ENCODE measurements at places on chromosomes 13 and 19.

- DNase-seq: peak; percentile 16
Observed at GRCh38 chr19:48329167-48329891, 4.0 kb downstream of the EMP3 start.

DNA sequence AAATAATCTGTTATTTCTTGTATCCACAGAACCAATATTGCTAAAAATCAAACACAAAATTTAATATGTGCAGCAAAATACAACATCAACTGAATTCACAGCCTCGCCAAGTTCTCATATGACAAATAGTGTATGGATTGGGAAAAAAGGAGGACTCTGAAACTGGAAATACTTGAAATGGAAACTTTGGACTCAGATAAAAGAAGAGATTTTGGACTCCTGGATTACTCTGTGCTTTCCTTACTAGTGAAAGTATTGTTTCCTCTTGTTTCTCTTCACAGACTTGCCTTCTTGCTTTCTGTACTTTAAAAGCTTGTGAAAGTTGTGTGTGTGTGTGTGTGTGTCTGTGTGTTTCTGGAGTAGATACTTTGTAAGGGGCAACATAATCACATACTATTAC is 1596.3 kb downstream of the PCDH9 start:
- no peak for DNase-seq

- peak; percentile 66 for DNase-seq
Observed at GRCh38 chr19:1512671-1513498, at the start of gene ADAMTSL5. Gene ADAMTSL5 (minus strand): TSS chr19:1513019. CDS start chr19:1510943, 2,076 bp downstream.

GRCh38 chr19:30802424-30803013 is 430.3 kb downstream of the ZNF536 start:
- DNase-seq: no peak

GRCh38 chr19:7644550-7644877 is 7.6 kb downstream of the STXBP2 start:
- DNase-seq: no peak

DNA sequence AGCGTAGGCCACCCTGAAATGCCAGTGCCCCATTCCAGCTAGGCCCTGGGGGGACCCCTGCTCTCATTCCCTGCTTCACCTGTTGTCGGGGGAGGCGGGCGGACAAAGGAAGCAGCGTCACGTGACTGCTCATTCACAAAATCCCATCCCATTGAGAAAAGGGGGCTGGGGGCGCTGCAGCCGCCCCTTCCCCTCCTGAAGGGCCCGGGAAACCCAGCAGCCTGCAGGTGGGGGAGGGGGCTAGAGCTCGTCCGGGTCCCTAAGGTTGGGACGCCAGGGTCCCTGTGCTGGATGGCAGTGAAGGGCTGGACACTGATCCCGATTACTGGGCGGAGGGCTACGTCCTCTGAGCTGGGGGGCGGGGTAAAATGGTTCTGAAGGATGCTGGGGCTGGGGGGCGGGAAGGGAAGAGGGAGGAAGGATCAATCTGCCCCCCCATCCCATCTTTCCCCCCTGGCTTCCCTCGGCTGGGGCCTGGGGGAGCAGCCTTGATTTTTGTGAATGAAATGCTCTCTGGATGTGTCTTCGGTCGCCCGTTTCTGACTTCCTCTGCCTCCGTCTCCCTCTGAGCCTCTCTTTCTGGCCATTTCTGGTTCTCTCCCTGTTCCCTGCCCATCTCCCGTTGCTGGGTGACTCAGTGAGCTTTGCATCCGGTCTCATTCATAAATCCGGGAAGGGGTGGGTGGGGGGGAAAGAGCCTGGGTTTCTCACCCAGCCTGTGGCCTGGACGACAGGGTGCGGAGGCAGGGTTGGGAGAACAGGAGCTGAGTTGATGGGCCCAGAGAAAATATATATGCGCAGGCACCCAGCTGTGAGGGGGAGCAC is 816 bp downstream of the SPRED3 start:
- no peak for DNase-seq

DNA sequence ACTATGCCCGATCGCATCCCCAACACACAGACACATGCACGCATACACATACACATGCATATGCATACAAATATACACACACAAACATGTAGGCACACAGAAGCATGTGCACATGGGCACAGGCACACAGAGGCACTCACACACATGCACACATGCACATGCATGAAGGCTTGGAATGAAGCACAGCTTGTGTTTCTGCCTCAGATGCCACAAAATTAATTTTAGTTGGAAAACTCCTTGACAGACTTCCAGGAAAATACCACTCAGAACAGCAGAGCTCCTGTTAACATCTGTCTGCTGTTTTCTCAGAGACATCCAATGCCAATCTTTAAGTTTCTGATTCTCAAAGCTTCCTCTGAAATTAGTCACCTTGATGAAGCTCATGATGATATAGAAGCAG is 532.7 kb downstream of the RFC3 start:
- DNase-seq: no peak

GRCh38 chr19:3879656-3880055 is 829 bp upstream of the ATCAY start:
- no peak for DNase-seq

DNA sequence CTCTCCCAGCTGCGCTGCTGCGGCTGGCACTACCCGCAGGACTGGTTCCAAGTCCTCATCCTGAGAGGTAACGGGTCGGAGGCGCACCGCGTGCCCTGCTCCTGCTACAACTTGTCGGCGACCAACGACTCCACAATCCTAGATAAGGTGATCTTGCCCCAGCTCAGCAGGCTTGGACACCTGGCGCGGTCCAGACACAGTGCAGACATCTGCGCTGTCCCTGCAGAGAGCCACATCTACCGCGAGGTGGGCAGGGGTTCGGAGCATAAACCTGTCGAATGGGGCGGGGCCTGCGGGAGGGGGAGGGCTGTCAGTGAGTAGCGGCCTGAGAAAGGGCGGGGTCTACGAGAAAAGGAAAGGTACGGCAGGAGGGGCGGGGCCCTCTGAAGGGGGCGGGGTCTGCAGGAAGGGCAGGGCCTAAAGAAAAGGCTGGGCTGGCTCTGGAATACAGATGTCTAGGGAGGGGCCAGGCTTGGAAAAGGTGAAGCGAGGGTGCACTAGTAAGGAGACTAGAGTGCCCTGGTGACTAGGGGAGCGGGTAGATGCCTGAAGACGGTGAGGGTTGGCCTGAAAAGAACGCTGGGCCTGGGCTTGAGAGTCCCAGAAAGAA is 3.6 kb downstream of the CD37 start:
- DNase-seq: no peak

- DNase-seq: no peak
Observed at GRCh38 chr13:27138457-27139093, 33.0 kb downstream of the USP12 start.

- DNase-seq: no peak
Observed at GRCh38 chr13:92821324-92821723, 405.3 kb upstream of the GPC6 start.

GRCh38 chr19:9789066-9789465 is 20.5 kb upstream of the ZNF846 start:
- DNase-seq: no peak

GRCh38 chr13:99407906-99408702 is 93.2 kb upstream of the TM9SF2 start:
- DNase-seq: no peak

DNA sequence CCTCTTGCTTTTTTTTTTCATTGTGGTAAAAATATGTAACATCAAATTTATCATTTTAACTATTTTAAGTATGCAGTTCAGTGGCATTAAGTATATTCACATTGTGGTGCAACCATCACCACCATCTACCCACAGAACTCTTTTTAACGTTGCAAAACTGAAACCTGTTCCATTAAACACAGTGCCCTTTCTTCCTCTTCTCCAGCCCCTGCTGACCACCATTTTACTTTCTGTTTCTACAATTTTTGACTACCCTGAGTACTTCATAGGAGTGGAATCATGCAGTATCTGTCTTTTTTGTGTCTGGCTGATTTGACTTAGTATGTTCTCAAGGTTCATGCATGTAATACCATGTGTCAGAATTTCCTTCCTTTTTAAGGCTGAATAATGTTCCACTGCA is 153.1 kb downstream of the FGF9 start:
- no peak for DNase-seq
